SK-N-MC (cell line): ENCODE measurements at places on chromosomes 16 and 17.

DNA sequence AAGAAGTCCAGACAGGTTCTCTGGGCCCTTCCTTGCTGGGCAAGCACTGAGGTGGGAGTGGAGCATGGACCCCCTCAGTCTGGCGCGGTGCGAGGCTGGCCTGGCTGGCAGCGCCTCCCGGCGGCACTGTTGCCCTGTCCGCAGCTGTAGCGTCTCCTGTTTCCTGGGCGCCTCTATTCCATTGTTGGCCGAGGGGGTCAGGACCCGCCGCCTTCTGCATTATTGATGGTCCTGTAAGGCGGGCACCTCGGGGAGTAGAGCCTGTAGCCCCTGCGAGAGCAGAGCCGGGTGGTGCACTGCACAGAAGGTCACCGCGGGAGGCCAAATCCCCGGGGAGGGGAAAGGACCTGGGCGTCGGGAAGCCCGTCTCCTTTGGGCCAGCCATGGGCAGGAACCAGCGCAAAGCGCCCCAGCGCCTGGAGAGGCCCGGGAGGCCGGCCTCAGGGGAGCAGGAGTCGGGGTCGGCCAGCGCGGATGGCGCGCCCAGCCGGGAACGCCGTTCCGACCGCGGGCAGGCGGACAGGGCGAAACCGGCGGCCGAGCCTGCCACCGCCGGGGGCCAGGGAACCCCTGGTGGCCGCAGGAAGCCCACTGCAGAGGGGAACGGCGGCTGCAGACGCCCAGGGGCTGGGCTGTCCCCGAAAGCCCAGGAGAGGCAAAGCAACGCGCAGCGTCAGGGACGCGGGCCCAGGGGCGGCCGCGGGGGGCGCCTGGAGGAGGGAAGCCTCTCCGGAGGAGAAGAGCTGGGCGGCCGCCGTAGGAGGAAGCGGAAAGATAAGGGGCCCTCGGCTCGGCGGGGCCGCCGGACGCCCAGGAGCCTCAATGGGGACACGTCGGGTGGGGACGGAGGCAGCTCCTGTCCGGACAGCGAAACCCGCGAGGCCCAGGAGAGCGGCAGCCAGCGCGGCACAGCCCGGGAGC, at the start of gene MYO15B:
TSS of gene MYO15B (plus strand) at position 126 of the 921 bp plus-strand sequence. CDS start at position 384, 258 bp downstream.
- no peak for DNase-seq

GRCh38 chr16:964356-965035, 6.3 kb downstream of the LMF1 start:
- no peak for DNase-seq

DNA sequence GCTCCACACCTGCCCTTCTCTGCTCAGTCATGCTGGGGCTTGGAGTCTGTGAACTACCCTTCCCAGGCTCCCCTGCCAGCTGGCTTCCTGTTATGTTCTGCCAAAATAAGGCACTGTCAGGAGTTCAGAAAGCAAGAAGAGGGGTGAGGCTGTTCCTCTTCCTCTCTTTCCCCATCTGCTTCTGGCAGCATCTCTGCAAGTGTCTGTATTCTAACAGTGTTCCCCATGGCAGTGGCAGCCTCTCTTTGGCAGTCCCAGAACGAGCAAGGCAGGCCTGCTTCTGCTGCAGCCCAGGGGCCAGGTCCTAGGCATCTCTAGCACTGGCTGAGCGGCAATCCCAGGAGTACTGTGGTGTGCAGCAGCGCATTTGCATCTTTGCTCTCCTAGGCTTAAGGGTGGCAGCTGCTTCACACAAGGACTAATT, 219.1 kb downstream of the STX8 start:
- no peak for DNase-seq

GRCh38 chr16:69393898-69394849, 8.4 kb upstream of the TERF2 start:
- DNase-seq: no peak
